Fibroblast of villous mesenchyme (primary cell): ENCODE measurements at places on chromosomes 12 and 14.

- no peak for DNase-seq
Observed at GRCh38 chr14:105132921-105133654, 35.5 kb downstream of the JAG2 start.

- DNase-seq, result peak; percentile 86
Observed at GRCh38 chr12:65556676-65557437, 267.4 kb upstream of the HMGA2 start.

- no peak for DNase-seq
Observed at GRCh38 chr12:125772403-125772802, 707.2 kb downstream of the AACS start.

- DNase-seq, result no peak
Observed at GRCh38 chr12:24038211-24038997, 88.9 kb upstream of the SOX5 start.

DNA sequence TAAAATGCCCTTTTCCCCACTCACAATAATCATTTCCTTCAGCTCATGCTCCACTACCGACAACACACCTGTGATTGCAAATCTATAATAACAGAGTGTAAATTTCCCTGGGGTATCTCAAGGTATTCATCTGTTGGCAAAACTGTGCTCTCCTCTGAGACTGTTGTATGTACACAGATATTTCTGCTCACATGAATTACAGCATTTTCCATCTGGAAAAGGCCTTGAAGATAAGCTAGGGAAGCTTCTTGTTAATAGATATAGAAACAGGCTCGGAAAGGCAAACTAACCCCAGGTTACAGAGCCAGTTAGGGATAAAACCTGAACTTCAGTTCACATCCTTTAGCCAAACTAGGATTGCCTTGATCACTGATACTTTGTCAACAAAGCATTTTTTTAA lies 210.4 kb upstream of the KRR1 start:
- DNase-seq, result peak; percentile 38

DNA sequence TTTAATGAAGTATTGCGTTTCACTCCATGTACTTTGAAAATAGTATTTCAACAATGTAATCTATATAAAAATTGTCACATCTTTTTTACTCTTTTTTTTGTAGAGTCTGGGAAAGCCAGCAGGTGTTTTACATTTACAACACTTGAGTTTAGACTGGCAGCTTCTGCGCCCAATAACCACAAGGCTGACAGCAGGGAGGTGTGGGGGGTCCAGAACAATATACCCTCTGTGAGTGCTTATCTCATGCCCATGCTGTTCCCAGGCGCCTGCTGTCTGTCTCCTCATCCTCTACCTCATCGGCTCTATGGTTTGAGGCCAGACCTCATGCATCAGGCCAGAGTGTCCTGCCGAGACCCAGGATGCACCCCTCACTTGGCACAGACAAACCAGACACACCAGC lies 24.9 kb downstream of the FBRSL1 start:
- no peak for DNase-seq

DNA sequence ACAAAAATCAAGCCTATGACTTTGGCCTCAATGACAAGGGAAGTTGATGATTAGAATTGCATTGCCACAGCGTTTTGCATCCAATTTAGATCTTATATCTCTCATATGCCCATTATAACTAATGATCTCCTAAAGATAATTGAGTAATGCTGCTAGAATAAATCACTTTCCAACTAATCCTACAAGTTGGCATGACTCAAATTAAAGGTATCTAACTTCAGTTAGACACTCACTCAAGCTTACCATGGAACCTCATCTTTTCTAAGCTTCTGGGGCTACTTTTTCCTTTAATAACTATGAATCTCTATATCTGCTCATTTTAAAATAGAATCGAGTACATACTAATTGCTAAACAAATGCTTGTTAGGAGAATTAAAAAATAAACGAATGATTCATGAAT lies 427.8 kb downstream of the BTG1 start:
- no peak for DNase-seq

DNA sequence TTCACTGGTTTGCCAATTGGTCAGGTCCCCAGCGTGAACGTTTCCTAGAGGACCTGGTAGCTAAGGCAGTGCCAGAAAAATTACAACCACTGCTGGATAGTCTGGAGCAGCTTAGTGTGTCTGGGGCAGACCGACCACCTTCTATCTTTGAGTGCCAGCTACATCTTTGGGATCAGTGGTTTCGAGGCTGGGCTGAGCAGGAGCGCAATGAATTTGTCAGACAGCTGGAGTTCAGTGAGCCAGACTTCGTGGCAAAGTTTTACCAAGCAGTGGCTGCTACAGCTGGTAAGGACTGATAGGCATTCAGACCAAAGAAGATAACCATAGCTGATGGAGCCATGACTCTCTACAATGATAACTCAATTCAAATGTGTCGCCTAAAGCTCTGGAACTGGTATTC lies 2.5 kb downstream of the C14orf119 start:
- DNase-seq, result no peak

DNA sequence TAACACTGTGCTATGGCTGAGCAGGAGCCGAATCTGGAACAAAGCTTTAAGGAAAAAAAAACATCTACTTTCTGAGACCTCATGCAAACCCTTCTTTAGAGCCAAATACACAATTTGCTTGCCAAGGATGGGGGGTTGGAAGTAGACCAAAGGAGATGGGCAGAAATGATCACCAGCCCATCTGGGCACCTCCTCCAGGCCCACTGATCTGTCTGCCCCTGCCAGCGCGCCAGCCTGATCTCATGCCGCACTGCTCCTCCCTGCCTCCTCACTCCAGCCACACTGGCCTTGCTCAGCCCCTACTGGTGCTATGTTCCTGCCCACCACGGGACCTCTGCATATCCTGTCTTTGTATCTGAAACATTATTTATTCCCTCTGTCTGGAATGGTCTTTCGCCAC lies 24.8 kb upstream of the RAB35 start:
- DNase-seq, result no peak

- DNase-seq, result no peak
Observed at GRCh38 chr12:117662220-117662619, 300.8 kb upstream of the NOS1 start.

- DNase-seq, result peak; percentile 40
Observed at GRCh38 chr14:95134304-95134933, 22.9 kb downstream of the DICER1 start.

GRCh38 chr12:17640615-17641014 lies 449.4 kb downstream of the RERGL start:
- no peak for DNase-seq

DNA sequence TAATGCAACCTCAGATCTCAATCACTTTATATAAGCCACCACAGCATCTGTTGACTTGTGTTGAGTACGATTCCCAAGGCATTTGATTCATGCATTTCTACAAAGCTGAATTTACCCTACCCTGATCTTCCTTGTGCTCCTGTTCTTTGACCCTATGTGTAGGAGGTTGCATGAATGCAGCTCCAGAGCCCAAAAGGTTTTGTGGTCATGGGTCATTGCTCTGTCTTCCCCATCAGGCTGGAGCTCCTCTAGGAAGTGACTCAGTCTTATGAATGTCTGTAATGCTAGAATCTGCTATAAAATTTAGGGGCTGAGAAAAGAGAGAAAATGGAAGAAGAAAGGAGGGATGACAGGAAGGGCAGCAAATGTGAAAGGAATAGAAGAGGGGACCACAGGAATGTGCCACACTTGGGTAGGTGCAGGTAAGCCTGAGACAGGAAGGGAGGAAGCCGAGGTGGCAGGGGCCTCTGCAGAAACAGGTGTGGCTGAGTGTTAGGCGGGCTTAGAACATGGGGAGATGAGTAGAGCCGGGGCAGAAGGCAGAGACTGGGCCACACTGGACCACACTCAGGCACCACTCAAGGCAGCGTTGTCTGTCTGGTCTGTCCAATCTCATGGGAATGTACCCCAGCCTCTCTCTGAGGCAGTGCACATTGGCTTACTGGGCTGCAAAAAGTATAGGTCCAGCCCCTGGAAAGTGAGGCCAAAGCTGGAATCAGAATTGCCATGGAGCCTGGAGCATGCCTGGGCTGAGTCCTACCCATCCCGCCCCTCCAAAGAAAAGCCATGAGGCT lies 334.1 kb downstream of the BCL11B start:
- DNase-seq, result no peak
